ENCODE measurements at places on chromosomes 12 and 14.
A peak's percentile ranks its signal among the peaks of the same experiment; 100 is the strongest.

DNA sequence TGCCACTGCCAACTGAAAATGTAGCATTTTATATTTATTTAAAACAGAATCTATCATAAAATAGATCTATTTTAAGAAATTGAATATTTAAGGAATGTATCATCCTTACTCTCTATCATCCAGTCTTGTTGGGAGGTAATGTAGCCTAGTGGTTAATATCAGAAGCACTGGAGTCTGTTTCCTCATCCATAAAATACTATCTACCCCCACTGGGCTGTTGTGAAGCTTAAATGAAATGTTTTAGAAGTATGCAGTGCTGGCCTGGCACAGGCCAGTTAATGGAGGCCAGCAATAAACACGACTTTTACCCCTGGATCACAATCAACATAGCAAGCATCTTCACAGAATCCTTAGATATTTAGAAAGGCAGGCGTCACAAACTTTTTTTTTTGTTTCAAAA is 188.0 kb downstream of the CAND1 start:
- H3K27me3 ChIP-seq: peaks cover 4% of the 10 kb centered on the region
- no peak overlapping the region for H3K27ac ChIP-seq
- DNase-seq: no peak
- no peaks in the 10 kb centered on the region for H3K36me3 ChIP-seq

- H3K27ac ChIP-seq: peak overlapping the region; percentile 41
- peak overlapping the region; percentile 78 for H3K4me3 ChIP-seq
- peaks cover 17% of the 10 kb centered on the region for H3K4me1 ChIP-seq
- no peaks in the 10 kb centered on the region for H3K27me3 ChIP-seq
- H3K36me3 ChIP-seq: peaks cover 3% of the 10 kb centered on the region
- peak; percentile 52 for DNase-seq
These were observed 496 bp downstream of the PPP2R5C start for GRCh38 chr14:101761881-101762529.

GRCh38 chr12:124350491-124350890 is 55.6 kb downstream of the RFLNA start:
- no peak for DNase-seq
- H3K4me3 ChIP-seq: no peak overlapping the region
- no peak overlapping the region for H3K27ac ChIP-seq
- H3K36me3 ChIP-seq: peaks cover 68% of the 10 kb centered on the region
- H3K4me1 ChIP-seq: no peaks in the 10 kb centered on the region
- no peaks in the 10 kb centered on the region for H3K27me3 ChIP-seq

DNA sequence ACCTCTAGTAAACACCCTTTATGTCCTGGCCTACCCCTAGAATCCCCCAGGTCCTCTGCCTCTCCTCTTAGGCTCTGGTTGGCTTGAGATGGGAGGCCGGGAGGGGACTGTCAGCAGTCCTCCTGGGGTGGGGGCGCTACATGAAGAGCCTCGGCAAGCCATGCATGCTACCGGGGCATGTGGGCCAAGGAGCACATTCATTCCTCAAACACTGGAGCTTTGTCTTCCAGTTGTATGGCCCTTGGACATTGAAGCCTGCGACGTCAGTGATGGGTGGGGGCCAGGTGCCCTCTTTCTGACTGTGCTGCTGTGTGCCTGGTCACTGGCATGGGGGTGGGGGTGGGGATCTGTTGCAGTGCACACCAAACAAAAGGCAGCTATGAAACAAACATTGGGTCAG is 15.8 kb upstream of the CELA1 start:
- H3K27me3 ChIP-seq: no peaks in the 10 kb centered on the region
- H3K4me3 ChIP-seq: no peak overlapping the region
- no peak overlapping the region for H3K27ac ChIP-seq
- H3K4me1 ChIP-seq: no peaks in the 10 kb centered on the region
- DNase-seq: no peak
- peaks cover 15% of the 10 kb centered on the region for H3K36me3 ChIP-seq

GRCh38 chr12:126663304-126664094 is 1598.3 kb downstream of the AACS start:
- no peak overlapping the region for H3K27ac ChIP-seq
- H3K4me1 ChIP-seq: no peaks in the 10 kb centered on the region
- H3K36me3 ChIP-seq: no peaks in the 10 kb centered on the region
- no peaks in the 10 kb centered on the region for H3K27me3 ChIP-seq
- H3K4me3 ChIP-seq: no peak overlapping the region
- DNase-seq: peak; percentile 1

GRCh38 chr14:99075771-99076375 is 196.1 kb downstream of the BCL11B start:
- no peak overlapping the region for H3K27ac ChIP-seq
- H3K4me1 ChIP-seq: no peaks in the 10 kb centered on the region
- H3K27me3 ChIP-seq: no peaks in the 10 kb centered on the region

DNA sequence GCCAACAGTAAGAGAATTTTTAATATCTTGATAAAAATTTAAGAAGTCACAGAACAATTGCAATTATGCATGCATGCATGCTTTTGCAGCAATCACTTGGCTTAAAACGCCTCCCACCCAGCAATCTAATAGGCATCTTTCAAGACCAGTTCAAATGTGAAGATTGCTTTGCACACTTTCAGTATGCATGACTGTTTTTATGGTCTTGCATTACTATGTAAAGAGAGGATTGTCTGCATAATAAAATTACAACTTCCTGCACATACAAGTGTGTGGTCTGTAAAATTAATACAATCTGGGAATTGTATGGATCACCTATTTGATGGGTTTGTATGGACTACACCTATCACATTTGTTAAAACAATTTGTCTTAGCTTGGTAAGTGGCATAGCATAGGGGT is 48.8 kb downstream of the E2F7 start:
- H3K27me3 ChIP-seq: no peaks in the 10 kb centered on the region
- H3K4me3 ChIP-seq: no peak overlapping the region
- no peaks in the 10 kb centered on the region for H3K4me1 ChIP-seq
- H3K27ac ChIP-seq: no peak overlapping the region

DNA sequence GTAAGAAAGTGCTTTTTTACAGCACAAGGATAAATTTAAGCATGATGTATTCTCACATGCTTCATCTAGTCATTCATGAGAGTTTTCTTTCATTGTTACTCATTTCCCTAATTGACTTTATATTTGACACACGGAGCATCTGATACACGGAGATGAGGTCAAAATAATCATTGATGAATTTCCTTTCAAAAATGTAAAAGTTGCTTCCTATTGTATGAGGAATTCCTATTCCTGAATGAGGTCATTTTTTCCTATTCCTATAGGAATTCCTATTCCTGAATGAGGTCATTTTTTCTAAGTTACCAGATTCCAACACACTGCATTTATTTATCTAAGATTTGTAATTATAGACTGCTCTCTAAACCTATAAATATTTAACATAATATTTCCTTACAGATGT is 316.7 kb upstream of the KITLG start:
- no peaks in the 10 kb centered on the region for H3K4me1 ChIP-seq
- no peak for DNase-seq
- no peaks in the 10 kb centered on the region for H3K36me3 ChIP-seq
- no peak overlapping the region for H3K27ac ChIP-seq

GRCh38 chr14:103074729-103075367 is 9.2 kb upstream of the LBHD2 start:
- peak; percentile 20 for DNase-seq
- no peaks in the 10 kb centered on the region for H3K27me3 ChIP-seq
- no peak overlapping the region for H3K4me3 ChIP-seq

GRCh38 chr14:68637106-68638021 is 155.5 kb downstream of the ZFP36L1 start:
- H3K4me1 ChIP-seq: peaks cover 7% of the 10 kb centered on the region
- H3K27me3 ChIP-seq: no peaks in the 10 kb centered on the region
- H3K36me3 ChIP-seq: no peaks in the 10 kb centered on the region
- H3K4me3 ChIP-seq: no peak overlapping the region
